Immature natural killer cell (primary cell): ENCODE measurements at places on chromosomes 2 and 18.

- no peak for DNase-seq
These were observed 570.2 kb upstream of the TNP1 start for GRCh38 chr2:217429981-217430500.

DNA sequence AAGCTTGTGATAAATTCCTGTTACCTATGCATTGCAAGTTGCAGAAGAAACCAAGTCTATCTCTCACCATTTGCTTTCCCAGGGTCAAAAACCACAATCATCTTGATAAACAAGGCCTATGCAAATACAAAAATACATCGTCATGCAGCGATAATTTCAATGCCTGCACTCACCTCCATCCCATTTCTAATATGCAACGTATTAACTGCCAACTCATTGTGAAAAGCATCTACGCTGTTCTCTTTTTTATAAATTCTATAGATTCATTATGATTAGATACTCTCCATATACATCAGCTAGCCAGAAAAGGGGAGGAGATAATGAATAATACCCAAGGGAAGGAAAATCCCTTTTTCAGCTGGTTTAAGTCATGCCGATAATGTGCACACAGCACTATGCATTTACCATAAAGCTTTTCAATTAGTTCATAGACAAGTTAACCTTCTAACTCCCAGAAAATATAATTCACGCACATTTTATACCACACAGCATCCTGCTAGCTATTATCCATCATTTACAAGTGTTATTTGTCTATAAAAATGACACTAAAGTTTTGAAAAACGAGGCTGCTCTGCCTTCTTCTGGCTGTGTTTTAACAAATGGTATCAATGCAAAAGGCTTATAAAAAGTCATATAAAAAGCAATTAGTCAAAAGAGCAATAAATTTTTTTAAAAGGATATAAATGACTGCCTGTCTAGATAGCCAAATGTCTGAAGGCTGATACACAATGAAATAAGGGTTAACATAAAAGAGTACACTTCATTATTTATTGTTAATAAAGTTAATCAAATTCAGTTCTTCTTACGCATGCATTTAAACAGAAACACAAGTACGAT, 77.6 kb downstream of the AFF3 start:
- DNase-seq: no peak

- no peak for DNase-seq
These were observed 442.2 kb upstream of the SETBP1 start for GRCh38 chr18:44238454-44238853.

DNA sequence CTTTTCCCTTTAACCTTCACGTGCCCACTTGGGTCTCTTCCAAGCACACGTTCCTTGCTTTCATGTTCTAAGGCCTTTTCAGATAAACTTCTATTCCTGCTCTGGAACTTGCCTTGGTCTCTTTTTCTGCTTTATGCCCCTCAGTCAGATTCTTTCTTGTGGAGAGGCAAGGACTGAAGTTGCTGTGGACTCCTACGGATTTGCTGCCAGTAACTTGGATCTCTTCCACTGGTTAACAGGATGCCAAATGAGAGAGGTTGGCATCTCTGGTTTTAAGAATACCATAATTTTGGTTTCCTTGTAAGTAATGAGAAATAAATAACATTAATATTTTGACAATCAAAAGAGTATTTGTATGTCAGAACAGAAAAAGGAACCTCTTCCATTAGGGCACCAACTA, 33.0 kb downstream of the COMMD1 start:
- no peak for DNase-seq
